ENCODE measurements at places on chromosomes 7 and 10.
A peak's percentile ranks its signal among the peaks of the same experiment; 100 is the strongest.

GRCh38 chr10:22364407-22365140 lies 19.3 kb downstream of the SPAG6 start:
- no peak for DNase-seq

GRCh38 chr10:27844223-27844622 lies 98.6 kb upstream of the MKX start:
- DNase-seq: no peak

- DNase-seq: no peak
These were observed 81.7 kb downstream of the WIPF3 start for GRCh38 chr7:29888006-29888405.

DNA sequence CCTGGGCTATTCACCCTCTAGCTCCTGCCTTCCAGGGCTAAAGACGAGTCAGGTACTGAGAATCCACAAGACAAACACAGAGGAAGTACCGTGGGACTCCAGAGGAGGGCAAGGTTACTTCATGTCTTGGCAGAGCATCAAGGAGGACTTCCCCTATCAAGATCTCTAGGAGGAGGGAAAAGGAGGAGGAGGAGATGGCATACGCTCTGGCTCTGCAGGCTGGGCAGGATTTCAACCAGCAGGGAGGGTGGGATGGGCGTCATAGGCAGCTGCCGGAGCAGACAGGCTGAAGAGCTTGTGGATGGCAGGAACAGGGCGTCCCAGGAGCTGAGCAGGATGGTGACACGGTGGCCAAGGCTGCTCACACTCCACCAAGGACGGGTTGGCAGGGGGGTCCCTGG lies 21.3 kb downstream of the MDH2 start:
- no peak for DNase-seq

DNA sequence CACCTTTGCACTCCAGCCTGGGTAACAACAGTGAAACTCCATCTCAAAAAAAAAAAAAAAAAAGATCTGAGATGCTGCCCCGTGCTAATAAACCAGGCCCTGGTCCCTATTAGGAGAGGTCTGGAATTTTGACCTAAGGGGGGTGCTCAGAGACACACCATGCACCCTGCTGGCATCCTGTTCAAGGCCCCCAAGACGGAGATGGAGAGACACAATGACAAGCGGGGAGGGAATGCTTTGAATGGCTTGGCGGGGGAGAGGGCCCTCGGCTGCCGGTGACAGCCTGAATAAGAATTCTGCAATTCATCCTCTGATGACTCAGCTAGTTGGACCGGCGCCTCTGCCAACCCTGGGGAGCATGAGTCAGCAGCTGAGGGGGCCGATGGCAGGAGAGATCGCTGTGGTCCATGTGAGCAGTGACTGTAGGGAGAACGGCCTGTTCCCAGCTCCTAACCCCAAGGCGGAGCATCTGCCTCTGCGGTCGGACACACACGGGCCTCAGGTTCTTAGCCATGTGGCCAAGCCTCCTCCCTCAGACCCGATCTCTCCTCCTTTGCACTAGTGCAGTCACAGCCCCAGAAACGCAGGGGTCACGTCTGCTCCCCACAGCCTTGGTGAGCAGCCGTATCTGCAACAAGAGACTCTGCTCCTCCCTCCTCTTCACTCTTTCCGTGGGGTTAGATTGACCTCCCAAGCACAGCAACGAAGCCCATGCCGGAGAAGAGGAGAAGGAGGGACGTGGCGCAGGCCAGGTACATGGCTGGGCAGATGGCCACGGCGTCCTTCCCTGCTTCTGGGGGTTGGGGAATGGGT lies 14.9 kb downstream of the TRIM56 start:
- peak; percentile 37 for DNase-seq

DNA sequence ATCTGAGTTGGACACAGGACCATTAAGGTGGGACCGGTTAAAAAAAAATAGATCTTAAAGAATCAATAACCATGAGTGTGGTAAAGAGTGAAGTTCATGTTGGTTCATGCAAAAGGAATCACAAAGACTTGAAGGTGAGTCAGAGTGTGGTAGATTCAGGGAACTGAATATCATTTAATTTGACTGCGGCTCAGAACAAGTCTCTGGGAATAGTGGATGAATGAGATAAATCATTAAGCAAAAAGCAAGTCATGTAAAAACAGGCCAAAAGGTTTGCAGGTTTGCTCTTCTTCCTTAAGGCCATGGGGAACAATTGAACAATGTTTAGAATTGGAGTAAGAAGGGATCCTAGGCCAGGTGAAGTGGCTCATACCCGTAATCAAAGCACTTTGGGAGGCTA lies 385.8 kb downstream of the ETV1 start:
- no peak for DNase-seq

GRCh38 chr10:107986571-107986970 lies 822.1 kb upstream of the SORCS1 start:
- no peak for DNase-seq

- DNase-seq: no peak
These were observed 58.5 kb downstream of the CADPS2 start for GRCh38 chr7:122827763-122828162.

DNA sequence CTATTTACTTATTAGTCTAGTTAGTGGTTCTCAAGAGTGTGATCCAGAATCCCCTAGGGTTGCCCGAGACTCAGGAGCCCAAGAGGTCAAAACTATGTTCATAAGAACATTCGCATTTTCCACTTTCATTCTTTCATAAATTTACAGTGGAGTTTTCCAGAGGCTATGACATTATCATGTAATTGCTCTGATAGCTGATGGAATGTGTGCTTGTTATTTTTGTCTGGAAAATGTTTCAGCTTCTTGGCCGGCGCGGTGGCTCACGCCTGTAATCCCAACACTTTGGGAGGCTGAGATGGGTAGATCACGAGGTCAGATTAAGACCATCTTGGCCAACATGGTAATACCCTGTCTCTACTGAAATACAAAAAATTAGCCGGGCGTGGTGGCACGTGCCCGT lies 10.1 kb downstream of the PURB start:
- DNase-seq: no peak

- no peak for DNase-seq
These were observed 107.1 kb downstream of the PFKFB3 start for GRCh38 chr10:6309816-6310215.

DNA sequence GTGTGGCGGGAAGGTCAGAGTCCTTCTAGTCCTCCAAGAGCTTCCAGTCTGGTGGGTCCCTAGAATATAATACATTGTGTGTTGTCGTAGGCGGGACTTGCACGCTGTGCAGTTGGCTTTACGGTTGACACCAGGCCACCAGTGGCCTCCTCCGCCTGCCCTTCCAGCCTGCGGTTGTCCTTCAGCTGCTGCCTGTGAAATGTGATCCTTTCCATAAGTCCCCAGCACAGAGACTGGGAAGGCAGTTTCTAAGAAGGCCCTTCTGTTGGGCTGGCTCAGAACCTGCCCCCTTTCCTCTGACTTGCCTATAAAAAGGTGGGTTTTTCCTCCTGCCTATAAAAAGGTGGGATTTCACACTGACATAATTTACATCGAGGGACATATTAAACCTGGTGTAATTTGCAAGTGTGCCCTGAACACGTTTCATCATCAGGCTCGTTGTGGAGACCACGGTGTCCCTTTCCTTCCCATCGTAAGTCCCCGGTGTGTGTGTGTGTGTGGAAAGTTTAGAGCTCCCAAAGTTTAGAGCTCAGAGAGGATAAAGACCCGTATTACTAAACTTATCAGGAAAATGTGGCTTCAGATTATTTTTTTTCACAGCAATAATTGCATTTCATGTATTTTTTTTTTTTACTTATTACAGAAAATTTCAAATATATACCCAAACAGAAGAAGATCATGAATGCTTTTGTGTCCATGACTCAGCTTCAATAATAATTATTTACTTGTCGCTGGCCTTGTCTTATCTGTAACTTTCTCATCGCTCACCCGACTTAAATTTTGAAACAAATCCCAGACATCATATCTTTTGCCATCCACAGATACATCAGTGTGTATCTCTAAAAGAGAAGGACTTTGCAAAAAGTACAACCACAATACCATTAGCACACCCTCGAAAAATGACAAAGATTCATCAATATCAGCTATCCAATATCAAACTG lies 45.1 kb downstream of the CUX1 start:
- no peak for DNase-seq

DNA sequence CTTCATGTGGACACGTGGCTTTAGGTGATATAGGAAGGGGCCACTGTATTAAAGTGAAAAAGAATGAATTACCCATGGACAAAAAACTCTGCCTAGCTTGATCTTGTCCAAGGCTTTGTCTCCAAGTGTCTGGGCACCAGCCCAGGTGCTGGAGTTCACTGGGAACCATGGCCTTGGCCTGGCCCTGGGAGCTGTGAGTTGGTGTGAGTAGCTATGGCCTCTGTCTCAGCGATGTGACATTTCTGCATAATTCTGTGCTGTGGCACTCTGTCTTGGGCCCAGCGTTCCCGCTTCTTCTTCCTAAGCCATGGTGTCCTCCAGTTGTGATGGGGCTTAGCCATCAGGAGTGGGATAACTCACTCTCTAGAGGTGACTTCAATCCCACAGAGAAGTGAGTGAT lies 119.0 kb upstream of the PPP2R2D start:
- no peak for DNase-seq

GRCh38 chr10:36880898-36881297 lies 244.5 kb upstream of the ANKRD30A start:
- DNase-seq: no peak

- no peak for DNase-seq
These were observed 66.1 kb downstream of the ZMYND11 start for GRCh38 chr10:201328-201771.

GRCh38 chr7:47714669-47715607 lies 133.0 kb upstream of the TNS3 start:
- no peak for DNase-seq

DNA sequence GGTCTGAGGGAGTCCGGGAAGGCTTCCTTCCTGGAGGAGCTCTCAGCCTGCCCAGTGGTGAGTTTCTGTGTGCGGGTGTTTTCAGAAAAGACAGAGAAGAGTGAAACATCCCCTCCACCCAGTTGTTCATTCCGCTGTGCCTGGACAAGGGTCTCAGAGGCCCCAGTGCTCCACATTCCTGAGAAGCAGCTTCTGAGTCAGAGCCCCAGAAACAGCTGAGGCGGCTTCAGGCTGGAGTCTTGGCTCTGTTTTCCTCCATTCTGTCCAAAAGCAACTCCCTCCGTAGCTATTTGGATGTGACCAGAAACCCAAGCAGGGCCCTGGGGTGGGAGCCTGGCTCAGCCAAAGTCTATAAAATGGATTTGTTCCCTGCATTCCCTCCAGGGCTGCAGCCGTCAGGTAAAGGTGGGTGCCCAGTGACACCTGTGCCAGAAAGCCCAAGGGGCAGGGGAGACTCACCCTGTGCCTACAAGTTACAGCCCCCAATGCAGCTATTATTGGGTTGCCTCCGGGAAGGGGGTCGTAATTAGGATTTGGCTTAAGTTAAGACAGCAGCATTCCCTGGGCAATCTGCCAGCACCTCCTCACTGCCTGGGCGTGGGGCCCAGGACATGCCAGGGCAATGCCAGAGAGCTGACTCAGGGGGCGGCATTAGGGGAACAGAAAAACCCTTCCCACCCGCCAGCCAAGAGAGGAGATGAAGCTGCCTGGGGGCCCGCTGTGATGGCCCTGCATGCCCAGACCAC lies 13.1 kb upstream of the CAMK2G start:
- DNase-seq: no peak

- DNase-seq: no peak
These were observed 192.8 kb downstream of the DNAJC1 start for GRCh38 chr10:21810582-21811244.

- no peak for DNase-seq
These were observed 564.5 kb upstream of the IGFBP3 start for GRCh38 chr7:46485481-46486065.

- no peak for DNase-seq
These were observed 57.2 kb downstream of the FAM171A1 start for GRCh38 chr10:15313843-15314242.

- no peak for DNase-seq
These were observed 2.8 kb upstream of the ABI1 start for GRCh38 chr10:26863351-26864076.

- no peak for DNase-seq
These were observed 40.3 kb downstream of the CPVL start for GRCh38 chr7:29105752-29106668.

Data from esophagus squamous epithelium (tissue), 5 donors.